ENCODE measurements at places on chromosomes 12 and 14.

DNA sequence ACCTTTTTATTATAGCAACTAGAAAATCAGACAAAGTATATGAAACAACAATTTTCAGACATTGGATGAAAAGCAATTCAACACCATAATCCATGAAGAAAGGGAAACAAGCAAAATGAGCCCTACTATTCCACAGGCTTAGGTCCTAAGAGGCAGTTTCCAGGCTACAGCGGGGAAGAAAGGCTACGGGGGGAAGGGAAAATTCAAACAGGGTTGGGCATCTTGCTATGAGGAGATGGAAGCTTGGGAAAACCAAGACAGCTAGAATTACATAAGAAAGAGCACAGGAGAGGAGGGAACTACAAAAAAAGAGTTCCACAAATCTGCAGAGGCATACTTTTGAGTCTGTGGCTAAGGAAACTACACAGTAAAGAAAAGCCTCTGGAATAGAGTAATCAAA, 356.0 kb upstream of the CLEC14A start:
- DNase-seq = no peak

- no peak for DNase-seq
These were observed 15.0 kb downstream of the FNTB start for GRCh38 chr14:65001723-65002122.

DNA sequence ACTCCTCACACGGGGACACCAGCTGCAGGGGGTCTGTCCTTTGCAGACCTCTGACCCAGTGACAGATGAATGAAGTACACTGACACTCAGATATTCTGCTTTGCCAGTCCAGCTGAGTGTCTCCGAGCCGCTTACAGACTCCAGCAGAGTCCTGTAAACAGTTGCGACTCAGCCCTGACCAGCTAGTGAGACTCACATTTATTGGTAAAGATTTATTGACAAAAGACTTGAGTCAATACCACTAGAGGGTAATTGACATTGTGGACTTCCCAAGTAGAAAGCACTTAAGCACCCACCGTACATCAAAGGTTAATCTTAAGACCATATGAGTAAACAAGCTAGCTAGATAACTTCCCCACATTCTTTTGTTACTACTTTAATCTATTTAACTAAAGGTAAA, 9.8 kb upstream of the FKBP4 start:
- no peak for DNase-seq

- DNase-seq = no peak
These were observed 43.3 kb upstream of the VPS33A start for GRCh38 chr12:122309564-122310121.

DNA sequence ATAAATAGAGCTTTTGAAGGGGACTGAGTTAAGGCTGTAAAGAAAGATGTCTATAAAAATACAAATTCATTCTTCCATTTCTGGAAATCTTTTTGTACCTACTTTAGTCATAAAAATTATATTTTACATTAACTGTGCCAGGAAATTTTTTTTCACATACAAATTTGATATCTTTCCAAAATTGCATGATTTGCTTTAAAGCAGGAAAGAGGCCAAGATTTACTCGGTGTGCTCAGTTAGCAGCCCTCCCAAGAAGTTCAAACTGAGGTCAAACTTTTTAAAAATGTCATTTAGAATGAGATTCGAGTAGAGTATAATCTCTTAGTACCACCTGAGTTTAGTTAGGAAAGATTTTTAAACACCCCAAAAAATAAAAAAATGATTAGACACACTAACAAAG, 173.2 kb upstream of the GRIP1 start:
- DNase-seq = no peak

GRCh38 chr14:76990084-76990483, 38.4 kb downstream of the IRF2BPL start:
- DNase-seq = no peak

- DNase-seq = no peak
These were observed 39.8 kb upstream of the ANO2 start for GRCh38 chr12:5984873-5985272.
